Activated naive CD8-positive, alpha-beta T cell treated with anti-CD3 and anti-CD28 coated beads, Interleukin-2, amount 10 ng/mL, durations not matched to agents 7 days and 5 days (primary cell): ENCODE measurements at places on chromosomes 6 and 20. TPM values are rescaled to one million over a fixed set of nuclear protein-coding genes. Genes with fewer than 3 reads are reported as not detected.

The LCA5 gene
- 0.08 TPM for total RNA-seq

- peak; percentile 37 for DNase-seq
- H3K4me1 ChIP-seq, result no peaks in the 10 kb centered on the region
Observed at GRCh38 chr20:22333885-22334545, 250.4 kb downstream of the FOXA2 start.

- DNase-seq, result no peak
- peaks cover 4% of the 10 kb centered on the region for H3K4me1 ChIP-seq
- no peaks in the 10 kb centered on the region for H3K36me3 ChIP-seq
- no peak overlapping the region for H3K27ac ChIP-seq
Observed at GRCh38 chr6:37541346-37541745, 41.7 kb upstream of the CCDC167 start.

DNA sequence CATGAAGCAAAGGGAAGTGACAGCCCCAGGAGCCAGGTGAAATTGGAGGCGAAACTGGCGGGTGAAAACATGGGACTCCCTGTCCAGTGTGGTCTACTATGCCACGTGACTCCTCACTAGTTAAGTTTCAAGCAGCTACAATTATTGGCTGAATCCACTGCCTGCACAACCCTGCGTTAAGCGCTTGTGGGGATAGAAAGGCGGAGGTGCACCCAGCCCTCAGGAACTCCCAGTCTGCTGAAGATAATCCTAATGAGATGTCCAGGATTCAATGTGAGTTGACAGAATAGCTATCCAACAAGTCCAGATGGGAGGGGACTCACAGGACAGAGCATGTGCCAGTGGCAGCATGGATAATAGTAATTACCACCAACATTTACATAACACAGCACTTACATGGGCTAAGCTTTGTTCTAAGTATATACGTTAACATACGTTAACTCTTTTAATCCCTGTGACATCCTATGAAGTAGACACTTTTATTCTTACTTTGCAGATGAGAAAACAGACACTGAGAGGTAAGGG is 1.8 kb downstream of the MOCS1 start:
- no peak overlapping the region for H3K4me3 ChIP-seq
- H3K27me3 ChIP-seq, result peaks cover 9% of the 10 kb centered on the region
- DNase-seq, result no peak
- peaks cover 5% of the 10 kb centered on the region for H3K4me1 ChIP-seq
- no peaks in the 10 kb centered on the region for H3K36me3 ChIP-seq

The OR2B6 gene
- not detected for total RNA-seq

DNA sequence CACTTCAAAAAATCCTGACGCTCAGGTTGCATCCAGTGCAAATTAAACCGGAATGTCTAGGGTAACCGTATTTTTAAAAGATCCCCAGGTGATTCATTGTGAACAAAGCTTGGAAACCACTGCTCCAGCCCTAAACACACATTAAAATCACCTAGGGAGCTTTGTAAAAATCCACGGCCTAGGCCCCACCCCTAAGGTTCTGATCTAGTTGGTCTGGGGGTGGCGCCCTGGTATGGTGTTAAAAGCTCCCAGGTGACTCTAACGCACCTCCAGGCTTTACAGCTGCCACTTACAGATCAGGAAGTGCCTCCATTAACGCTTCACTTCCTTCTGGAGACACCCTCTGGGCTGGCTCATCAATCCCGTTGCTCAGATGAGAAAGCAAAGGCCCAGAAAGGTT is 92.2 kb downstream of the GRM4 start:
- DNase-seq, result no peak
- H3K4me3 ChIP-seq, result no peak overlapping the region
- H3K36me3 ChIP-seq, result no peaks in the 10 kb centered on the region
- H3K4me1 ChIP-seq, result no peaks in the 10 kb centered on the region
- H3K27me3 ChIP-seq, result peaks cover 13% of the 10 kb centered on the region

The OLIG3 gene
- total RNA-seq, result not detected
